Spinal cord (tissue), 10 donors: ENCODE measurements at places on chromosomes 2 and 18. TPM values are rescaled to one million over a fixed set of nuclear protein-coding genes. Genes with fewer than 3 reads are reported as not detected.

The CREG2 gene
- 34.4 TPM for polyA plus RNA-seq

The SERPINB8 gene
- 5.3 TPM for polyA plus RNA-seq

The CRYGD gene
- 7.1 TPM for polyA plus RNA-seq

The HAAO gene
- 9.7 TPM for polyA plus RNA-seq

The DGUOK gene
- polyA plus RNA-seq = 89.0 TPM

The CYTIP gene
- polyA plus RNA-seq = 1.1 TPM

The DSEL gene
- polyA plus RNA-seq = 17.4 TPM

The SKOR2 gene
- polyA plus RNA-seq = 5.2 TPM
